ENCODE measurements at places on chromosomes 7 and 10.

- no peak for DNase-seq
Observed at GRCh38 chr7:32905175-32905662, 13.7 kb upstream of the KBTBD2 start.

- no peak for DNase-seq
Observed at GRCh38 chr10:104941662-104942061, 300.6 kb downstream of the SORCS3 start.

- no peak for DNase-seq
Observed at GRCh38 chr10:63798599-63799498, 277.6 kb downstream of the REEP3 start.

- DNase-seq = no peak
Observed at GRCh38 chr7:141525973-141526514, 25.2 kb upstream of the AGK start.

- DNase-seq = no peak
Observed at GRCh38 chr10:44044549-44044948, 340.3 kb downstream of the CXCL12 start.
